ENCODE measurements at places on chromosomes 1 and 21. TPM values are rescaled to one million over a fixed set of nuclear protein-coding genes. Genes with fewer than 3 reads are reported as not detected.

Gene SPRR1B
- total RNA-seq = not detected

Gene KRTAP11-1
- total RNA-seq = not detected

Gene EEIG2
- total RNA-seq = 10.7 TPM

Gene OR2L13
- not detected for total RNA-seq

Gene OR2L3
- total RNA-seq = 0.17 TPM

Gene CHIA
- total RNA-seq = not detected
